ENCODE measurements at places on chromosomes 5 and 9. TPM values are rescaled to one million over a fixed set of nuclear protein-coding genes. Genes with fewer than 3 reads are reported as not detected.

DNA sequence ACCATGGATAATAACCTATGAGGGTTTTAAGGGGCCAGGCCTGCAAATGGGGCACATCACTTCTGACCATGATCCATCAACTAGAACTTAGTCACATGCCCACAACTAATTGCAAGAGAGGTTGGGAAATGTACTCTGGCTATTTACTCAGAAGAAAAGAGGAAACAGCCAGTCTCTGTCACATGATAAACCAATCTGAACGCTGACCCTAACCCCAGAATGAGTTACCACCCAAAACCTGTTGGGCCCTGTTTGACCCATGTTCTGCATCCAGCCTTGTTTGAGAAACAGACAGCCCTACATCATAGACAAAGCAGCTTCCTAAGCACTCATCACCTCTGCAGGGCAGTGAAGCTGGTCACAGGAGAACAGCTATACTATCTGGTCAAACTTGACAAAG, 5.8 kb downstream of the MACROH2A1 start:
- no peak for DNase-seq

DNA sequence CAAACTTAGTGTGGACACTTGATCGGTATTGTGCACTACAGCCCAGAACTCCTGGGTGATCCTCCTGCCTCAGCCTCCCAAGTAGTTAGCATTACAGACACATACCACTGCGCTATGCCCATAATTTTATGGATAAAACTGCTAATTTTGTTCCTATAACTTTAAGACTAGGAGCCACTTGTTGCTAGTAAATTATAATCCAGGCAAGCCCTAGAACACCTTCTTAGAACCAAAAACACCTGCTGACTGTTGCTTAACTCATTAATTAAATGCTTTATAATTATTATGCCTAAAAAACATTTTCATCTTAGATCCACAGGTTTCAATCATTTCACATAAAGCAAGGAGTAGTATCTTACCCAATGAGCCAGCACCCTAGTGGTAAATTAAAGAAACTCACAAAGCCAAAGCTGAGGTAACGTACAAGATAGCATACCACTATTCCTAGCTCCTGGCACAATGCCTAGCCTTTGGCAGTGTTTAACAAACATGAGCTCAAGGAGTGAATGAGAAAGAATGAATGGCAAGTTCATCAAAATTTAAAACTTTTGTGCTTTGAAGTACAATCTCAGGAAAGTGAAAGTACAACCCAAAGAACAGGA, 5.4 kb downstream of the MRPS27 start:
- no peak for DNase-seq

GRCh38 chr9:88664773-88665172, 129.8 kb downstream of the NXNL2 start:
- DNase-seq = no peak

- DNase-seq = peak; percentile 59
Observed at GRCh38 chr9:33445389-33446239, 1.8 kb downstream of the AQP3 start.

- no peak for DNase-seq
Observed at GRCh38 chr5:151534350-151534749, 56.8 kb downstream of the FAT2 start.

DNA sequence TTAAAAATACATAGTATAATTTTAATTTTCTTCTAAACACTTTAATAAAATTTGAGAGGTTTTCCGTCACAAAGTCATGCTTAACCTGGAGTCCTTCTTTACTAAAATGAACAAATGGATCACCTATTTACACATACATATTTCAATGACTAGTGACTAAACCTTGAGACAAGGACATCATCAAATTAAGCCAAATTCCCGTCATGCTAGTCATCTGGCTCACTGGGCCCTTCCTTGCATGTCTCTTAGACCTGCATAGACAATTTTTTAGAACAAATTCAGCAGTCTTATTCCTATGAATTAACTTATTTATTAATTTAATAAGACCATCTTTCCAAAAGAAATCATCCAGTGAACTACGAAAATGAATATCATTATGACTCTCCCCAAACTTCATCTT, 26.6 kb downstream of the ERAP2 start:
- no peak for DNase-seq

GRCh38 chr9:77455312-77455927, 192.7 kb downstream of the GNA14 start:
- DNase-seq = no peak

DNA sequence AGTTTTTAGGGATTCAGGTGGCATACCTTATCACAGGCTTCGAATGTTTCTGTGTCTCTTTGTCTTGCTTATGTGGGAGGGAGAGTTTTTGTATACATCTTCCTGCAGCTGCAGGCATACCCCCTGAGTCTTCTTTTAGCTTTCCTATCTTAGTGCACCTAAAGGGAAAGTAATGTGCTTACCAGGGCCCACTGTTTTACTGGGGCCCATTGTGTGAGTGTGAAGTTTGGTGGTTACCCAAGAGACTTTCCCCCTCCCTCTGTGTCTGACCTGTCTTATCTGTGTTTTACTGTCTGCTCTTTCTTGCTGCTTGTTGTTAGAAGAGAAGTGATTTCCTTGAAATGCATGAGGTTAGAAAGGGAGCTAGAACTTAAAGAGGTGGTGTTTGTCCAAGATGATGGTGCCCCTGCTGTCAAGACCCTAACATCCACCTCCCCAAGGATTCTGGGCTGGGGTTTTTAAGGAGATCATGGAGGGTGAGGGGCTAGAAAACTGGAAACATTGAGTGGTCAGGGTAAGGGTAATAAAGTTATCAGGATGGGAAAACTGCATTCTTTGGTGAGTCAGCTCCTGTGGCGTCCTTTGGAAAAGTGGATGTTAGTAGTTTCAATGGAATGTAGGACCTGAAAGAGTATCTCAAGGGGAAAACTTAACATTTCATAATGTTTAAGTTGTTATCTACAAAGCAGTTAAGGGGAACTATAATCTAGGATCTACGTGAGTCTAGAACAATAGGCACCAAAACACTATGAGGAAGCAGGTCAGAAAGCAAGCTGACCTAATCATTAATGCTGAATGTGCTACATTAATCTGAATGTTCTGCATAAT, 583.5 kb upstream of the TUSC1 start:
- DNase-seq = no peak

GRCh38 chr9:3035579-3036332, 191.9 kb upstream of the PUM3 start:
- no peak for DNase-seq

- DNase-seq = no peak
Observed at GRCh38 chr9:95237336-95237735, 80.2 kb downstream of the FANCC start.

GRCh38 chr9:136564379-136564988, 18.6 kb upstream of the NOTCH1 start:
- DNase-seq = no peak

DNA sequence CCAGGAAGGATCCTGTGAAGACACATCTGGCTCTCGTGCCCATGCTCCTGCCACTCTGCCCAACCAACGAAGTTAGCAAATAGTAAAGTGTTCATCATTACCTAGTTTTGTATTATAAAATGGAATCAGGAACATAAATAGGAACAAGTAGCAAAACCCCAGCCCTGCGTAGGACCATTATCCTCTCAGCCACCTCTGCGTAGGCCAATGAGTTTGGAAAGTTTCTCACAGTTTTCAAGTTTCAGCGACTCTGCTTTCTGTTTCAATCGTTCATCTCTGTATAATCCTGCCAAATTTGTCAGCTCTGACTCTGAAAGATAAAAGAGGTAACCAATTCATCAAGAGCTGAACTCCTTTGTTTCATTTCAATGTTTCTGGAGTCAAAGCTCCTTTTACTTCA, 10.1 kb upstream of the SPATA24 start:
- no peak for DNase-seq

DNA sequence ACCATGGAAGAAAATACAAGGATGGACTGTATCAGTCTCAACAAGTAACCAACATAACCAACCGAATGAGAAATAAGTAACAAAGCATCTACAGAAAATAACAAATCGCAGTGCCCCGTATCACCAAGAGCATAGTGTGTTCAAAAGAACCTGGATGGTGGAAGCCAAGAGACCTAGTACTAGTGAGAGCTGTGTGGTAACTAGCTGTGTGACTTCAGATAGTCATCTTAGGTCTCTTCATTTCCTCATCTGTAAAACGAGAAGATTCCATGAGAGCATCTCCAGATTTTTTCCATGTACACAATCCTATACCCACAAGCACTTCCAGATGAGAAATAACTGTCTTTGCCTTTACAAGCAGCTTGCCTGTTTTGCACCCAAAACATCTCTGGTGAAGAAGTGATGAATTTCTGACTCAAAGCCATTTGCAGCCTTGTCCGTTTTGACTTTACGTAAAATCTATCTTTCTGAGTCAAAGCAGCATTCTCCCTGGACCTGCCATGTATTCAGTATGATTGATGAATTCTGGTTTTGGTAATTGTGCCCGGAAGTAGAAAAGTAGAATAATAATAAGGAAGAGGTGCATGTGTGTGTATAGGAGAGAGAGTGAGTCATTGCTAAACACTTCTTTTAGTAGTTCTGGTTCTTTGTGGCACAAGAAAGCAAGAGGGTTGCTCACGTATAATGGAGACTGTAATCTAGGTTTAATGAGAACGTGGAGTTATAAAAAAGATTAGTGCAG, 41.0 kb downstream of the AOPEP start:
- DNase-seq = no peak

Gene LCN15
- 0.23 TPM for polyA plus RNA-seq

Gene TMC1
- polyA plus RNA-seq = 1.3 TPM

Gene CXCL14
- polyA plus RNA-seq = 23.0 TPM

Gene CCDC171
- polyA plus RNA-seq = 9.4 TPM

Gene MRPS2
- 44.4 TPM for polyA plus RNA-seq

Gene PCDHB4
- polyA plus RNA-seq = 1.9 TPM

Gene DNAH5
- 2.0 TPM for polyA plus RNA-seq

Gene TAF11L10
- not detected for polyA plus RNA-seq

Gene MINAR2
- 0.08 TPM for polyA plus RNA-seq

All from left kidney (tissue), 8 donors.